ENCODE measurements at places on chromosomes 2 and 18.

- no peak for DNase-seq
Observed at GRCh38 chr2:189830510-189830909, 46.3 kb downstream of the PMS1 start.

DNA sequence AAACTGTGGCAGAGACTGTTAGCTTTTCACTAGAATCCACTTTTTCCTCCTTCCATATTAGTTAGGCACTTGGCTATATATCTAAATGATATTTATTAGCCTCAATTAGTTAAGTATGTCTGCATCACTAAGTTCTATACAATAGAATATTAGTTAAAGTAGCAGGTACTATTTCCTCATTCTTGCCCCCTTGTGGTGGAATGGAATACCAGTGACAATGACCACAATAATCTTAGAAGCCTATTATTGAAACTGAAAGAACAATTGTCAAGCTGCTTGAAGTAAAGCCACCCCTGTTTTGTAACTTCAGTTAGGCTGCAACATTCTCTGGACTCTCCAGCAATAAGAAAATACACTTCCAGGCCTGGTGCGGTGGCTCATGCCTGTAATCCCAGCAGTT is 476.3 kb upstream of the VWC2L start:
- peak; percentile 4 for DNase-seq

GRCh38 chr18:29512203-29512602 is 1335.3 kb upstream of the CDH2 start:
- DNase-seq: no peak

DNA sequence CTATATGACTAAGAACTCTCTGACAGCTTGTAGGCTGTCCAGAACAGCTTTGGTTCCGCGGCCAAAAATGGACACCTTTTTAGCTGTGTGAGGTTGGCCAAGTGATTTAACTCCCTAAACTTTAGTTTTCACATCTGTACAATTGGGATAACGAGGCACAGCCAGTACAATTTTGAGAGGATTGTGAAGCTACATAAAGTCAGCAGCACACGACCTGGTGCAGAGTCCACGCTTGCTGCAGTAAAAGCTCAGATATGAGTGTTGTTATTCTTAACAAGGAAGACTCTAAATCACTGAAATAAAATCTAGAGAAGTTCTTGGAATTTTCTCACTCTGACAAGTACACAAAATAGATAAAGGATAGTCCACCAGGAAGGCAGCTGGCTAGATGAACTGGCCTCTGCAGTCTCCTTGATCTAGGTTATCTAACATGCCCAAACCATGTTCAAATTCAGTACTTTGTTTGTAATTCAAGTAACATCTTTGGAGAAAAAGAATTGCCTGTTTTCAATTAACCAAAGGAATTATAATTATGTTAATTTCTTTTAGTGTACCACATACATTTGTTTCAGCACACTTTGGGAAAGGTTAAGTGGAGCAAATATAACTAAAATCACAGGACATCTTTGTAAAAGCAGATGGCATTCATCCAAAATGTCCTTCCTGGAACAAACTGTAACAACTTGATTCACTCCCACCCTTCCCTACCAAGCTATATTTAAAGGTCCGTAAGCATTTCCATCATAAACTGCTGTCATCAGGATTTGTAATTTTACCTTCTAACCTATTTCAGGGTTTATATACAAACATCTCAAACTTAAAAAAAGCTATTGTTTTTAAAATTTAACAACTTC is 201.7 kb upstream of the STK17B start:
- DNase-seq: no peak

DNA sequence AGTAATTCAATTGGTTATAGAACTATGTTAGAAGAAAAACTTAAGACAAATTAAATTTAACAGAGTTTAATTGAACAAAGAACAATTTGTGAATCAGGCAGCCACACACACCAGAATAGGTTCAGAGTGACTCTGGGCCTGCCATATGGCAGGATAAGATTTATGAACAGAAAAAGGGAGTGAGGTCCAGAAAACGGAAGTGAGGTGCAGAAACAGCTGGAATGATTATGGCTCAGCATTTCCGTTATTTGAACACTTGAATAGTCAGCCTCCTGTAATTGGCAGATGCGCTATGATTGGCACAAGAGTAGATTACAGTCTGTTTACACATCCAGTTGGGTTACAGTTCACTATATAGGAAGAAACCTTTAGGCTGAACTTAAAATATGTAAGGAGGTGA is 99.0 kb downstream of the MBD2 start:
- DNase-seq: no peak

GRCh38 chr2:210768329-210768910 is 212.0 kb downstream of the CPS1 start:
- no peak for DNase-seq

DNA sequence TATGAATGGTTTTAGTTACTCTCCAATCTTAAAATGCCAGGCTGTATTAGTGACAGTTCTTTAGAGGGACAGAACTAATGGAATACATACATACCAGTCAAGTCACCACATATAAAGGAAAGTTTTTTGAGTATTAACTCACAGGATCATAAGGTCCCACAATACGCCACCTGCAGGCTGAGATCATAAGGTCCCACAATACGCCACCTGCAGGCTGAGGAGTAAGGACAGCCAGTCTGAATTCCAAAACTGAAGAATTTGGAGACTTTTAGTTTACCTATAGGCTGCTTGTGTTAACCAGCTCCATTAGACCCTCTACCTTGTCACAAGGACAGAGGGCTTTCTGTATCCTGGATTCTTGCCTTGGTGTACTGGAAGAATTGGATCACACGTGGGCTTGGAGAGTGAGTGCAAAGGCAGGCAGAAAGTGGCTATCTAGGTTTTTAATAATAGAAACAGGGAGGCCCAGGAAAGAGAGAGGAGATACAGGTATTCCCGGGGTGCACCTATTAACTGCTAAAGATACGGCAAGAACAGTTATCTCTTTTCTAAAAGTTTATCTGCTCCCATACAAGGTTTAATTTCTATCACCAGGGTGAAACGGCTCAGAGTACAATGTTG is 234.9 kb upstream of the CYRIA start:
- no peak for DNase-seq

DNA sequence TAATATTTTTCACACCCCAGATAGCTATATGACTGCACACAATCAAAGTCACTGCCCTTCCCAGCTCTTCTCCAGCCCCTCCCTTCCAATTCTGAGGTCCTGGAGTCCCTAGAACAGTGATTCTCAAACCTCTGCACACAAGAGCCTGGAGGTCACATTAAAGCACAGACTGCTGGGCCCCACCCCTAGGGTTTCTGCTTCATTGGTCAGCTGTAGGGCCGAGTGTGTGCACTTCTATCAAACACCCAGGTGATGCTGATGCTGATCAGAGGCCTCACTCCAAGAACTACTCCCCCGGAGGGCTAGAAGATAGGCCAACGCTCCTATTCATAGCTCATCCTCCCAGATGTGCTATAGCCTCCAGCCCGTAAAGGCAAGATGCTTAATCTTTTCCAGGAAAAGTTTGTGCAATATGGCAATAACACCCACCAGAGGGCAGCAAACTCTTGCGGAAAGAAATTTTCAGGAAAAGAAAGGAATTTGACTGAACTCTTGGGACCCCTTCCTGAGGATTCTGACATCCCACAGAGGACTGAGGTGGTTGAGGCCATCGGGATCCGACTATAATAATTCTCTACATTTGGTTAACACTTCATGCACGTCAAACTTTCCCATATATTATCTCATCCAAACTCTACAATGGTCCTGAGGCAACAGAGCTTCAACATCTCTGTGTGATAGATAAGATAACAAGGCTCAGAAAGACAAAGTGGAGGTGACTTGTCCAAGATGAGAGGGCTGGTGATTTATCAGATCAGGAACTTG is 194.2 kb upstream of the PKDCC start:
- DNase-seq: no peak

DNA sequence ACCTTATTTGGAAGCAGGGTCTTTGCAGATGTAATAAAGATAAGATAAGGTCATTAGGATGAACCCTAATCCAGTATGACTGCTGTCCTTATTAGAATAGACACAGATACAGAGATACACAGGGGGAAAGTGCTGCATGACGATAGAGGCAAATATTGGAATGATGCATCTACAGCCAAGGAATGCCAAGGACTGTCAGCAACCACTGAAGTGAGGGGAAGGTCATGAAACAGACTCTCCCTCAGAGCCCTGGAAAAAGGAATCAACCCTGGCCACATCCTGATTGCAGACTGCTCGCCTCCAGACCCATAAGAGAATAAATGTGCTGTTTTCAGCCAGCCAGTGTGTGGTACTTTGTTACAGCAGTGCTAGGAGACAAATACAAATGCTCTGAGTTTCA is 14.8 kb downstream of the TMEM237 start:
- DNase-seq: no peak

GRCh38 chr18:60176259-60176658 is 196.3 kb downstream of the MC4R start:
- DNase-seq: no peak

GRCh38 chr2:98793897-98794830 is 63.2 kb upstream of the MGAT4A start:
- no peak for DNase-seq

- no peak for DNase-seq
Observed at GRCh38 chr2:28736034-28736433, 15.6 kb upstream of the PPP1CB start.

GRCh38 chr2:48009256-48009655 is 103.0 kb upstream of the FBXO11 start:
- DNase-seq: no peak

DNA sequence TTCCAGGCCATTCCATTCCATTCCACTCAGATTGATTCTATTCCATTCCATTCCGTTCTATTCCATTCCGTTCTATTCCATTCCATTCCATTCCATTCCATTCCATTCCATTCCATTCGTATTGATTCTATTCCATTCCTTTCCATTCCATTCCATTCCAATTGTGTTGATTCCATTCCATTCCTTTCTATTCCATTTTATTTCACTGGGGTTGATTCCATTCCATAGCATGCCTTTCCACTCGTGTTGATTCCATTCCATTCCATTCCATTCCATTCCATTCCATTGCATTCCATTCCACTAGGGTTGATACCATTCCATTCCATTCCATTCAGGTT is 1142.3 kb downstream of the RPIA start:
- DNase-seq: no peak

GRCh38 chr2:74391209-74391579 is 11.1 kb upstream of the DCTN1 start:
- DNase-seq: no peak

- no peak for DNase-seq
Observed at GRCh38 chr2:43464590-43464989, 131.2 kb downstream of the THADA start.

DNA sequence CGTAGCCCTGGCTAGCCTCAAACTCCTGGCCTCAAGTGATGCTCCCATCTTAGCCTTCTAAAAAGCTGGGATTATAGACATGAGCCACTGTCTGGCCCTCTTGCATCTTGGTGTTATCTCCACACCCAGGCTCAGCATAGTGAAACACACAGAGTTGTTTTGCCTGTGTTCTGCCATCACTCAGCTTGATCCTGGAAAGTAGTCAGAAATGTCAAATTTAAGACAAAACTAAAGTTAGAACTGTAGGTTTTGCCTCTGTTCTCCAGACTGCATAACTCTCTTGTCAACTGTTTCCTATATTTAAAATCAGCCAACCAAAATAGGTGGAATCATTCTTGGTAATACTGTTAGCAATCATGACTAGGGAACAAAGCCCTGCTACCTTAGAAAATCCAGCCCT is 72.1 kb upstream of the GULP1 start:
- no peak for DNase-seq

- DNase-seq: no peak
Observed at GRCh38 chr2:113124181-113124961, 3.0 kb upstream of the IL1RN start.

- no peak for DNase-seq
Observed at GRCh38 chr18:79275992-79276391, 119.7 kb upstream of the NFATC1 start.

GRCh38 chr2:113711851-113712250 is 44.6 kb downstream of the SLC35F5 start:
- no peak for DNase-seq

DNA sequence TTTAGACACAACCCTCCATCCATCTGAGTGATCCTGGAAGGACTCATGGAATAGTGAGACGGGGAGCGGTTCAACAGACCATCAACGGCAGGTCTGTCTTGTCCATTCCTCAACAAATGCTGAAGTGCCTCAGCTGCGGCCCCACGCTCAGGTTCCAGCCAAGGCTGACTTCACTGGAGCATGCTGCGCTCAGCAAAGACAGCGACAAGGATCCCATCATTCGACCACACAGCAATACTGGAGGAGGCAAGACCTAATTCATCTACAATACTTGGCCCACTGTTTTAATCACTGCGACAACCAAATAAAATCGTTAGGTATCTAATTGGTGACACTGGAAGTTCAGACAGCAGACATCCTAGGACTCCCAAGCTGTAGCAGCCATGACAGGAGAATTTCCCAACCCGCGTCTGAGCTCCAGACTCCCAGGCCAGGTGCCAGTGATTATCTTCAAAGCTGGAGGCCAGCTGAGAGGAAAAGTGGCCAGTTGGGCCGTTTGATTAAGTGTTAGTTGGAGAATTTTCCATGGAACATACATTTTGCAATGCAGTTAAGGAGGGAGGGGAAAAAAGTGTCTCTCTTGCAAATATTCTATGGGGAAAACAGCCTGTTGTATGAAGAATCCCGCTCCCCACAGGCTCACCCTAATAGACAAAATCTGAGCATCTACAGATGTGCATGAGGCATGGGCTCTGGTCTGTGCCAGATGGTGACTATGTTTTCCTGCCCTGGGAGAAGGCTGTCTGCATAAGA is 92.5 kb upstream of the SLC35G4 start:
- no peak for DNase-seq

DNA sequence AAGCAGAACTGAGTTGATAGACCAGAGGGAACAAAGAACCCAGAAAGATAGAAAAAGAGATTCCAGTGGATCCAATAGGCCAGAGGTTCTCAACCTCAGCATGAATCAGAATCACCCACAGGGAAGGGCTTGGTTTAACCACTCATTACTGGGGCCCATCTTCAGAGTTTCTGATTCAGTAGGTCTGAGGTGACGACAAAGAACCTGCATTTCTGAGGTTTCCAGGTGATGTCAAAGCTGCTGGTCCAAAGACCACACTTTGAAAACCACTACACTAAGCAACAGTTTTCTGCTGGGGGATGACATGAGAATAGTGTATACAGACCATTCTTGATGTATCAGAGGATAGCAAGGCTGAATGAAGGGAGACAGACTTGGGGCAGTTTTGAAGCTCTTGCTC is 296.9 kb upstream of the STON1 start:
- DNase-seq: no peak

DNA sequence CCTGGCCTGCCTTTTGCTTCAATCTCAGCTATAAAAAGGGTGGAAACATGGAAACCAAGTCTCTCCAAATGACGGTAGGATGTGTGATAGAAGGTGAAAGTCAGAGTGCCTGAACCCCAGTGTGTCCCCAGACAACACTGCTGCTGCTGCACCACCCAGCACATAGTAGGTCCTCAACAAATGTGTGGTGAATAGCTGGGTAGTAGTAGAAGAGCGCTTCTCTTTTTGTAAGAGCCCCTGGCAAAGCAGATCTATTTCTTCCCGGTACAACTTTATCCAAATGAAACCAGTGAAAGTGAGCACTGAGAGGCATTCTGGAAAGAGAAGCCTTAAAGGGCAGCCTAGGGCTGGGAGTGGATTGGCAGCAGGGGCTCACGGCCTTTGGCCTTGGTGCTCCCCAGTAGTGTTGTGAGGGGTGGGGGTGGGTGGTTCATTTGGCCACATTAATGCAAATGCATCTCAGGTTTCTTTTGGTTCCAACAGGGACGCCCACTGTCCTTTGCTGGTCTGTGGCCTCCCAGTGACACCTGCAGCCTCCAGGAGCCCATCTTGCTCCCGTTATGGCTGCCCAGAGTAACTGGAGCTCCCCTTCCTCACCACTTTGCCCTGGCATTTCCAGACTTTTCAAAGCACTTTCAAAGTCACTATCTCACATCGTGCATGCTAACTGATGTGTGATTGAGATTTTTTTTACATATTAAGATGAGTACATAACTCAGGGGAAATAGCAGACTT is 304.3 kb upstream of the EPAS1 start:
- no peak for DNase-seq
